Endodermal cell (in vitro differentiated cells): ENCODE measurements at places on chromosomes 6 and 20. TPM values are rescaled to one million over a fixed set of nuclear protein-coding genes. Genes with fewer than 3 reads are reported as not detected.

GRCh38 chr6:11143394-11144371 is 32.2 kb upstream of the ERVFRD-1 start:
- DNase-seq: no peak

DNA sequence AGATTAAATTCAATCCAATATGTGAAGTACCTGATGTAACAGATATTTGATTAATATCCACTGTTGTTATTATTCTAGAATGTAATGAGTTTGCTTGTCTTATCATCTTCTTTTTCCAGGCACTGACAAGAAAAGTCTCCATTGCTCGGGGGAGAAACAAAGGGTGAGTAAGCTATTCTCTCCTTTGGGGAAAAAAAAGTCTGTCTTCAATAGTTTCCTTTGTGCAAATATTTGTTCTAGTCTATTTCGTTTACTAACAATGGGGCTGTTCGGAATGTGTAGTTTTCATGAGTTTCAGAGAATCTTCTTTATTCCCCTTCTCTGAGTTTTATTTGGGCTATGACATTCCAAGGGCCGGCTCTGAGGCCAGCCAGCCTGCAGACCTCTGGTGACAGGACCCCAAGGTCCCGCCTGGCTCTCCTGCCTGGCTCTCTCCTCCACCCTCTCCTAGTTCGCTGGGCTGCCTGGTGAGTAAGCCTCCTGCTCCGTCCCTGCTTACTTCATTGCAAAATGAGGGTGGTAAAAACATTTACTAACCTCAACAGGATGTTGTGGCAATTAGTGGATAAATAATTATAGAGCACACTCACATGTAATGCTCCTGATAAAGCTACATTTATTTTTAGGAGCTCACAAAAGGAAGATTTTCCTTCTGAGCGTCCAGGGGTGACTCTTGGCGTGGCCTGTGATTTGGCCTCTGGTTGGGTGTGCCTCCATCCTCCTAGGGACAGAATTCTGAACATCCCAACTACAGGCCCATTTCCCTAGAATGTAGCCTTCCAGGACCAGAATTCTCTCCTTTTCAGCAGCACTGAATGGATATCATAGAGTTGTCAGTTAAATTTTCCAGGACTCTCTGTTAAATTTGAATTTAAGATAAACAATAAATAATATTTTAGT is 43.1 kb upstream of the SNX9 start:
- DNase-seq: no peak

- peak; percentile 20 for DNase-seq
These were observed 73.4 kb upstream of the FRMD1 start for GRCh38 chr6:168152306-168152963.

- DNase-seq: no peak
These were observed 3.5 kb downstream of the SOBP start for GRCh38 chr6:107493158-107494057.

DNA sequence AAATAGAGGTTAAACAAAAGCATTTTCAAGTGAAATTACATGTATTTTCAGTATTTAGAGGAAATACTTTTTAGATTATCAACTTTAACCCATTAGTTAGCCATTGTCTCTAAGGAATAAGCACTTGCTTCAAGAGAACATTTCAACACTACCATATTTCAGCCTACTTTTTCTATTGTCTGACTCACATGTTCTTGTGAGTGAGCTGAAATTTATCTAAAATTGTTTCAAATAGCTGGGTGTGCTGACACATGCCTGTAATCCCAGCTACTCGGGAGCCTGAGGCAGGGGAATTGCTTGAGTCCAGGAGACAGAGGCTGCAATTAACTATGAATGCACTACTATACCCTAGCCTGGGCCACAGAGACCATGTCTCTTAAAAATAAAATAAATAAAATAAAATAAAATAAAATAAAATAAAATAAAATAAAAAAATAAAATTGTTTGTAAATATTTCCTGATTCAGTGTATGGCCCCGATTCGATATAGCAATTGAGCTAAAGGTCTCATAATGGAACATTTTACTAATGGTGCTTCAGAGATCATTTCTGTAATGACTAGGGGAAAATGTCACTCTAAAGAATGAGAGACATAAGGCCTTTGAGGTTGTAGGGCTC is 324.6 kb upstream of the PLCB4 start:
- no peak for DNase-seq

DNA sequence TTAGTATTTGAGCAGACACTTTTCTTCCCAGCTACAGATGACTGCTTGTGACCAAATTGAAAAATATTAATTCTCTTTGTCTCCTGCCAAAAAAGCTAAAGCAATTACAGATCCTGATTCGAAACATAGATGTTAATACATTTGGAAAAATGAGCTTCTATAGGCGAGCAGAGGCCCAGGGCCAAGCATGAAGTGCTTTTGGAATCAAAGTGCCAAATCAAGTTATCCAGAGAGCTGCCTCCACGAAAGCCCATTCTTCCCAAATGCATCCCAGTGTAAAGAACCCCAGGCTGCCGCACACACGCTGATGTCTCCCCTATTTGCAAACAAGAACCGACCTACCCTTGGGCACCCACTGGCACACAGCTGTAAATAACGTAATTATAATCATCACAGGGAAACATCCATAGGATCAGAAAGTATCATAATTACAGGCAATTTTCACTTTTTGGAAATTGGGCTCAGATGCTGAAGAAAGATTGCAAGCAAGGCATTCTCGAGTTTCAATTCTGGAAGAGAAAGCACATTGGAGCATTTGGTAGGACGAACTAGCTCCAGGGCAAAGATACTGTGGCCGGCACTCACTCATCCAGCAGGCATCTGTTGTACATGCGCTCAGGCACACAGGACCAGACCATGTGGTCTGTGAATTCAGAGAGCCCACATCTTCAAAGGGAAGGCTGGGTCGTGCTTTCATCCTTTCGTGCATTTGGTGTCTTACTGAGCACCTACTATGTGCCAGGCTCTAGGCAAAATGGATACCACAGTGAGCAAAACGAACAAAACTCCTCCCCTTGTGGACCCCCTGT is 45.9 kb downstream of the BMP7 start:
- DNase-seq: no peak

DNA sequence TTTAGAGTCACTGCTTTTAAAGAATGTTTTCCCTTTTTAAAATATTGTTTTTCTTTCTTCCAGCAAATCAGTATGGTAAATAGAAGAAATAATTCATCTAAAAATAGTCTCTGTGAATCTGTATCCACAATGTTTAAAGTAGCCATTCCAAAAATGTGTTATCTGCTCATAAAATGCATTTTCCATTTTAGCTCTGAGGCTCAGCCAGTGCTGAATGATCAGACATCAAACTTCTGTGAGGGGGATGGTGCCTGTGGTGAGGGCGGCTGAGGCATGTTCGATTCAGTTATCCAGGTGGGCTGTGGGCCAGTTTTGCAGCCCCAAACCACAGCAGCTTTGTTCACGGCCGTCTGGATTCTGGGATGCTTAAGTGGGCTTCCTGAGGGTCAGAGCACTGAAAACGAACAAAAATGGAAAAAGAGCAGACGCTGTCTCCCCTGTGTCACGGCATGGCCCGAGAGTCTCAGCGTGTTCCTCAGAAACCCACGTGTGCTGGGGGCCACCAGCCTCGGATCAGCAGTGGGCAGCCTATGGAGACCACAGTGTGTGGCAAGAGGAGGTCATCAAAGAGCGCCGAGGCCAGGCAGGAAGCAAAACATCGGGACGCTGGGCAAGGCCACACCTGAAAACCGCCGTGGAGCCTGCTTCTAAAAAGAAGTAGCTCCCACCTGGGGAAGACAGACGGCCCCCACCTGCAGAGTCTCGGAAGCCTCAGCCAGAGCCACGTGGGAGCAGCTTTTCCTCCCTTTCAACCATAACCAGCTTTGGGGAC is 134.9 kb upstream of the THBS2 start:
- DNase-seq: no peak

DNA sequence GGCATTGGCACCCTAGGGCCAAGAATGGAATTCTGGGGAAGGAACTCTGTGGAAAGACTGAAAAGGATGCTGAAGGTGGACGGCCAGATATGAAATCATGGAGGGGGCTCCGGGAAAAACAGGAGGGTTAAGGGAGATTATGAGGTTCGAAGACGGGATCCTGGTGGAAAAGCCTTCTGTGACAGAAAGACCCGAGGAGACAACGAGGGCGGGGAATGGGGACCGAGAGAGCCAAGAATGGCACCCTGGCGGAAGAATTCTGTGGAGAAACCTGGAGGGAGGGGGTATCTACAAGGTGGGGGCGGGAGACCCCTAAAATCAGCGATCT is 426 bp downstream of the TRMT6 start:
- DNase-seq: no peak

- peak; percentile 22 for DNase-seq
These were observed 104.8 kb downstream of the CDH26 start for GRCh38 chr20:60063048-60063451.

- no peak for DNase-seq
These were observed 9.6 kb downstream of the TTPAL start for GRCh38 chr20:44485078-44485829.

- no peak for DNase-seq
These were observed 263.7 kb upstream of the ARID1B start for GRCh38 chr6:156513504-156513903.

- no peak for DNase-seq
These were observed 230.6 kb downstream of the TSHZ2 start for GRCh38 chr20:53202777-53203176.

DNA sequence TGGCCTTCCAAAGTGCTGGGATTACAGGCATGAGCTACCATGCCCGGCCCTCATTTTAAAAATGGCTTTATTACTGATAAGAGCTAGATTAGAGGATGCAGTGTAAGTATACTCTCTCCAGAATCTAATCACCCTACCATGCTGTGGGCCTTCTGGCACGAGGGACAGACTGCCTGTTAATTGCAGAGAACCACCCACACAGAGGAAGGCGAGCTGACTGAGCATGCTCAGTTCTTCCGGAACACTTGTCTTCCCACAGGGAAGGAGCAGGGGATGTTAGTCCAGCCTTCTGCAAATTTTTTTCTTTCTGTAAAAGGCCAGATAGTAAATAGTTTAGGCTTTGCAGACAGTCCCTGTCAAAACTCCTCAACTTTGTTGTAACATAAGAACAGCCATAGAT is 48.9 kb downstream of the ALDH5A1 start:
- no peak for DNase-seq

- DNase-seq: no peak
These were observed 237.8 kb downstream of the TBX18 start for GRCh38 chr6:84526631-84527030.

- DNase-seq: no peak
These were observed 42.0 kb upstream of the SLC2A12 start for GRCh38 chr6:134094441-134094840.

GRCh38 chr6:106117579-106117978 is 31.4 kb downstream of the PRDM1 start:
- DNase-seq: no peak

- no peak for DNase-seq
These were observed 2.6 kb downstream of the FASTKD5 start for GRCh38 chr20:3156811-3157619.

DNA sequence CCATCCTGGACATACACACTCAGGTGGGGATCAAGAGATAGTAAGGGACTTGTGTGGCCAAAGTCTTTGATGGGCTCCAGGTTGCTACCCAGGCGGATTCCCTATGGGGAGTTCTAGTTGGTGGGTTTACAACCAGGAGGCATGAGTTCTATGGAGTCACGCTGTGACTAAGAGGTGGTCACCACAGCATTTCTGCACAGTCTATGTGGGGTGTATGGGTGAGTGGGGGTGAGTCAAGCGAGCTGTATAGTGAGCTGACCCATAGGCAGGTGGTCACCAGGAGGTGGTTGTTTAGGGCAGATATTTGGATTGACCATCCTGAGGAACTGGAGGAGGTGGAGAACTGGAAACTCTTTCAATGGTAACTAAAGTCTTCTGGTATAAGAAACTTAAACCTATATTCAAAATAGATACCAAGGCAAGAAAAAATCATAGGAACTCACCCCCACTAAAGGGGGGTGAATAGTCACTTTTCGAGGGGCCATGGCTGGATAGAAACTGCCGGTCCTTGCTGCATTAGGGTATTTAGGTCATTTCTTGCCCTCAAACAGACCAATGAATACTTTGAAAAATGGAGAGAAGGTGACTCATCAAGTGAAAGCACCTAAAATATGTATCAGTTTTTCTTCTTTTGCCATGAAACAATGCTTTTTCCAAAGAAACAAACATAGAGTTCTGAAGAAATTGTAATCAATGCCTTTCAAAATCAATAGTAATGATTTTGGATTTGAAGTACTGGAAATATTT is 84.3 kb upstream of the NRN1 start:
- no peak for DNase-seq

DNA sequence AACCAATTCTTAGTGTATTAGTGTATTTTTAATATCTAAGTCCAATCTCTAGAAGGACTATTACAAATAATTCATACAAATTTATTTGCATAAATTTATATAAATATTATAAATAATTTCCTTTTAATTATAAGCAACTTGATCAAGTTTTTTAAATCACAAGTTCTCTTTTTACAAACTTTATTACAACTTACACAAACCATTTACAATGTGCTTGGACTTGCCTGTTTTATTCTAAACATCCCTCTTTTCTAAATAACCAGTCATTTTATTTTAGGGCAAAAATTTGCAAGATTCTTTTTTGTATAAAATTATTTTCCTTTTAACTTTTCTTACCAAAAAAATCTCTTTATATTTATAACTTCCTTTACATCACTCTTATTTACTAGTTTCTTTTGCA is 83.5 kb upstream of the SYNCRIP start:
- no peak for DNase-seq

DNA sequence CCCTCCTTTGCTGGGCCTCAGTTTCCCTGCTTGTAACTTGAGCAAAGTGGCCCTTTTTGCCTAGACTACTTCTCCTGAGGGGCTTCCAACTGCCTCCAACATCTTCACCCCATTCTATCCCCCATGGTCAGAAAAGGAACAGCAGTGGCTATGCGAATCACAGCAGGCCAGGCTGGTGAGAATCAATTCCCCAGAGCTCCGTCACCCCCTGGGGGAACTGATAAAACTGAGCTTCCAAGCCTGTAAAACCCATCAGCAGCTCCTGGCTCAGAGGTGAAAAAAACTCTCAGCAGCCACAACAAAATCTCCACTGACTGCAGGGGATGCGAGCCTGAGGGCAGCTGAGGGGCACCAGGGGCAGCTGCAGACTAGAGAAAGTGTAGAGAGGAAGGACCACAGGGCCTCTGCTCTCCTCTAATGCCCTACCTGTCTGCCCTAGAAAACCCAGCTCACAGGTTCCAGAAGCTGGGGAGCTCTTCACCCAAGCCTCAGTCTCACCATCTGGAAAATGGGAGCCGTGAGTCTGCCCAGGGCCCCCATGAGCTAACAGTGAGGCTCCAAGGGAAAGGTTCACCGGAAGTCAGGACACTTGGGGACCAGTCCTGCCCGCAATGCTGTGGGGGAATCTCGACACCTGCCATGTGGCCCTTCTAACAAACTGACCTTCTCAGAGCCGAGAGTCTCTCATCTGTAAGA is 120.6 kb downstream of the GRM4 start:
- DNase-seq: peak; percentile 73

NKX2-4 gene
- total RNA-seq: not detected in 3 replicates

FAM50B gene
- 2.8 and 3.4 TPM in 2 replicates for total RNA-seq

RALY gene
- 182 and 187 TPM in 2 replicates for total RNA-seq

LY6G5B gene
- total RNA-seq: 9.5 to 14.3 TPM (median 13.9 TPM) in 3 replicates

BPI gene
- not detected in 3 replicates for total RNA-seq

TMEM170B gene
- 5.3 to 6.6 TPM (median 5.7 TPM) in 3 replicates for total RNA-seq

C4A gene
- total RNA-seq: 3.6 to 4.6 TPM (median 4.5 TPM) in 3 replicates

LPA gene
- total RNA-seq: 1.9 and 3.6 TPM in 2 replicates

KIF25 gene
- 0.81 TPM in 1 of 2 replicates, not detected in the other for total RNA-seq

SRMS gene
- not detected in 2 replicates for total RNA-seq

FAM162B gene
- 1.1 to 2.3 TPM (median 1.8 TPM) in 3 replicates for total RNA-seq
